ENCODE measurements at places on chromosomes 1 and 21. TPM values are rescaled to one million over a fixed set of nuclear protein-coding genes. Genes with fewer than 3 reads are reported as not detected.
A peak's percentile ranks its signal among the peaks of the same experiment; 100 is the strongest.

GNG5 gene
- 110 TPM for total RNA-seq

FMO1 gene
- not detected for total RNA-seq

TMPRSS15 gene
- total RNA-seq = not detected

DNA sequence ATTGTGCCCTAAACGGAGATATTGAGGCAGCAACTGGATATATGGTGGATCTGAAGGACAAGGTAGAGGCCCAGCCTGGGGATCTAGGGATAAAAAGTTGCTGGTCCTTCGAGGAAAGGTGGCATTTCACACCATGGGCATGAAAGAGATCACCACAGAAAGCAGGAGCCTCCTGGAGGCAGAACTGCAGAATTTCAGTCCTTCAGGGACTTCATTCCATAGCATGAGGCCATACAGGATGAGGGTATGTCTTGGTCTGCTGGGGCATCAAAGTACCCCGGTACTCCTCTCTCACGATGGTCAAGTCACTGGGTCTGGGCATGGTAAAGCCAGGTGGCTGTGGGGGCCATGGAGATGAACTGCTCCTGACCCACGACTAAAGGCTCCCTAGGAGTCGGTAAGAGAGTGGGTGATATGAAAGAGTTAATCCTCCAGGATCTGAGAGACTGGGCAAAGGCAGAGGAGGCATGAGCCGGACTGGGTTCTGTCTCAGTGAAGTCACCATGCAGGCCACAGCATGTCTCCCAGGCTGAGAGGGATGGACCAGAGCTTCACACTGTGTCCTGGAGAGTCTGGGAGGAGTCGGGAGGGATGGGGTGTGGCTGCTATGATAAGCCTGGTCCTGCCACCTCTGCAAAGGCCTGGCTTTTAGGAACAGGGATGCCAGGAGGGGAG, 5.8 kb upstream of the SPRR5 start:
- H3K27me3 ChIP-seq = no peaks in the 10 kb centered on the region
- H3K27ac ChIP-seq = no peak overlapping the region
- no peaks in the 10 kb centered on the region for H3K36me3 ChIP-seq
- no peak overlapping the region for H3K4me3 ChIP-seq
- no peak for ATAC-seq

GRCh38 chr1:52111492-52111891, 30.4 kb upstream of the ZFYVE9 start:
- peaks cover 1% of the 10 kb centered on the region for H3K27me3 ChIP-seq
- ATAC-seq = no peak
- no peaks in the 10 kb centered on the region for H3K36me3 ChIP-seq
- no peaks in the 10 kb centered on the region for H3K4me1 ChIP-seq

- no peak for ATAC-seq
- no peaks in the 10 kb centered on the region for H3K36me3 ChIP-seq
- no peaks in the 10 kb centered on the region for H3K27me3 ChIP-seq
- H3K4me3 ChIP-seq = no peak overlapping the region
- H3K27ac ChIP-seq = no peak overlapping the region
- H3K4me1 ChIP-seq = no peaks in the 10 kb centered on the region
Measured at GRCh38 chr1:29011775-29012174, 97.4 kb downstream of the EPB41 start.

GRCh38 chr1:58324558-58324957, 222.0 kb downstream of the OMA1 start:
- H3K4me3 ChIP-seq = no peak overlapping the region
- no peaks in the 10 kb centered on the region for H3K27me3 ChIP-seq
- no peak for ATAC-seq
- no peaks in the 10 kb centered on the region for H3K4me1 ChIP-seq
- peaks cover 5% of the 10 kb centered on the region for H3K36me3 ChIP-seq

DNA sequence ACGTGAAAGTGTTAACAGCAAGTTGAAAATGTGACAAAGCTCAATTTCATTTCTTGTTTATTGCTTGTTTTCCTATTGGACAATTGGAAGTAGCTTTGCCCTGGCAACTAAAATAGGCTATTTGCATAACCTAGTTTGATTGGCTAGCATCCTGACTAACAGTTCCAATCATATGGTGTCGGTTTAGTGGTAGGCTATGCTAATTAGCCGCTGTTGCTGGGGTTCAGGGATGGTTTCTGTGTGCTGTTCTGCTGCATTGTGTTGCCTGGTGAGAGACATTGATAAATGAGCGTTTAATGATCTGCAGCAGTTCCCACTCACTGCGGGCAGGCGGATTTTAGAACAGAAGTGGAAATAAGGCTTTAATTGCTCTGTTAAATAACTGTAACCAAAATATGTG, 68.5 kb downstream of the DYRK1A start:
- H3K36me3 ChIP-seq = no peaks in the 10 kb centered on the region
- peak; percentile 96 for ATAC-seq
- H3K4me3 ChIP-seq = no peak overlapping the region
- peaks cover 15% of the 10 kb centered on the region for H3K4me1 ChIP-seq
- no peaks in the 10 kb centered on the region for H3K27me3 ChIP-seq
- H3K27ac ChIP-seq = no peak overlapping the region

Measured in gastroesophageal sphincter (tissue), 4 donors.